T1000 (cell line): ENCODE measurements at places on chromosomes 2 and 18.

GRCh38 chr2:40432921-40433483 is 18.9 kb downstream of the SLC8A1 start:
- no peak for DNase-seq

GRCh38 chr2:77479895-77480294 is 42.3 kb downstream of the LRRTM4 start:
- peak; percentile 9 for DNase-seq

- DNase-seq, result no peak
These were observed 2.9 kb upstream of the IGFBP5 start for GRCh38 chr2:216698293-216698692.

DNA sequence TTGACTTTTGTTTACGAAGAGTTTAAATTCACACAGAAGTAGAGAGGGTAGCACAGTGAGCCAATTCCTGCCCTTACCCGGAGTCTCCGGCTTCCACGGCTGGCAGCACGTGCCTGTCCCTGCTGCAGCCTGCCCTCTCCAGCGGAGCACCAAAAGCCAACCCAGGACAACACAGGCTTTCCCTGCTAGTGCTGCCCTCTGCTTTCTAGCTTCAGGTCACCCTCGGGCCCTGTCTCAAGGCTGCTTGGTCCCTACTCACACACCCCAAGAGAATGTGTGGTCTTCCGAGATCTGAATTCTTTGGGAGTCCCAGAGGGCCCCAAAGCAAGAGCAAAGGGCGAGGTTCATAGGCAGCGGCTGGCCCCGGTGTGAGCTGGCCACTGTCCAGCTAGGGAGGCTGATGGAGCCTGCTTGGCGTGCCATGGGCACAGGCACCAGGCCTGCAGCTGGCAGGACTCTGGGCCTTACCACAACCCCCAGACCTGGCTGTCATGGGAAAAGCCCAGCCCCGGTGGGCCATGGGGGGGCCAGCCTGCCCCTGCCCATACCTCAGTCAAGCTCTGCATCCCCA is 7.0 kb upstream of the HS6ST1 start:
- DNase-seq, result no peak

- no peak for DNase-seq
These were observed 1.1 kb upstream of the CIDEA start for GRCh38 chr18:12253027-12253426.

DNA sequence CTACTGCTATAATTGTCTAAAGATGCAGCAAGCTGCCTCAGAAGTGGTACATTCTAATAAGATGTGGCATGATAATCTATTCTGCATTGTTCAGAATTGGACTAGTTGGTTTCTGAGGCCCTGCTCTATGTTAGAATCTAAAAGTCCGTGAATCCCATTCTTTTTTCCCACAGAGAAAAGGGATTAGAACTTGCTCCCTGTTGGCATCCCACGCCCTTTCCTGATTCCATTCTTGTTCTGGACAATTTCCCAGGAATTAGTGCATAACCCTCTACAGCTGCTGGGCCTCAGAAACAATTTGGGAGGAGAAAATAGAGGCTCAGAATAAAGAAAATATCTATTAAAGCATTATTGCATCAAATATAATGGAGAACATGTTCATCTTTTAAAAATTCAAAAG is 282.7 kb downstream of the NRXN1 start:
- no peak for DNase-seq

DNA sequence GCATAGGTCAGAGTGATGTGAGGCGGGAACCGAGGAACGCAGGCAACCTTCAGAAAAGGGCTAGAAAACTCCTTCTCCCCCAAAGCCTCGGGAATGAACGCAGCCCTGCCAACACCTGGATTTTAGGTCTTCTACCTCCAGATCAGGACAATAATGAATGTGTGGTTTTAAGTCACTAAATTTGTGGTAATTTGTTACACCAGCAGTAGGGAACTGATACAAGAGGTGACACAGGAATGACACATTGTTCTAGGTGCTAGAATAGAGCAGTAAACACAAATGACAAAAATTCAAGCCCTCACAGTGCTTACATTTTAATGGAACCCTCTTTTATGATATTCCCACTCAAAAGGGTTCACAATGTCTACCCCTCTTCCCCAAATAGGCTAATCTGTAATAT is 39.2 kb upstream of the EML4 start:
- DNase-seq, result no peak

GRCh38 chr2:166573391-166573790 is 79.3 kb upstream of the SCN7A start:
- no peak for DNase-seq

GRCh38 chr2:156864325-156864724 is 393.2 kb upstream of the GALNT5 start:
- no peak for DNase-seq

- DNase-seq, result no peak
These were observed 40.1 kb downstream of the SCN3A start for GRCh38 chr2:165163761-165164160.

DNA sequence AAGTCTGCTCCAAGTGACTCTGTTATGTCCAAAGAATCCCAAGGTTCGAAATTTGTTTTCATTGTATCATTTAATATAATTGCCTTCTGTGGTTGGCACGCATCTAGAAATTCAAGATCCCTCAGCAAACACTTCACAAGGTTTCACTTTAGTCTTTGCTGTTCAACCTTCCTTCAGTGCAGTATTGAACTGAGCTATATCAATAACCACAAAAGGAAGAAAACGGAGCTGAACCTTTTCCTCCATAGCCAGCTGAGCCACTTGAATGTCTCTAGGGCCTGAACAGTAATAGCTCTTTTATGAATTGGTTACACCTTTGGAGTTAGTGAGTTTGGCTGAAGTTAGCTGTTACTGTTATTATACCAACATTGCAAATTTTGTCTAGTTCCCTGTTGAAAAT is 357.7 kb upstream of the HNRNPA3 start:
- no peak for DNase-seq

DNA sequence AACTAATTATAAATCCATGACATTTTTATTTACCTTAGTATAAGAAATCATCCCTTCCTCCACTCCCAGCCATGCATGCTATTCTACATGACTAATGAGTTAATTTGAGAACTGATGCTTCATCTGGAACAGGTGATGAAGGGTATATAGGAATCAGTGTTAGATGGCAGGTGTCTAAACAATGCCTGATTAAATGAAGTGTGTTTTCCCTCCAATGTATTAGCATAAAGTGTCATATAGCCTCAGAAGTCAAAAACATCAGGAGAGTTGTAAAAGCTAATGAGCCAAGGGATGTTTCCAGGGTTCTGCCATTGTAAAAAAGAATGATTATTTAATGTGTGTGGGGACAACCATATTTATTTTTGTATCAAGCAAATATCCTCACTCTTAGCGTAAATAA is 913.8 kb downstream of the DCC start:
- no peak for DNase-seq

DNA sequence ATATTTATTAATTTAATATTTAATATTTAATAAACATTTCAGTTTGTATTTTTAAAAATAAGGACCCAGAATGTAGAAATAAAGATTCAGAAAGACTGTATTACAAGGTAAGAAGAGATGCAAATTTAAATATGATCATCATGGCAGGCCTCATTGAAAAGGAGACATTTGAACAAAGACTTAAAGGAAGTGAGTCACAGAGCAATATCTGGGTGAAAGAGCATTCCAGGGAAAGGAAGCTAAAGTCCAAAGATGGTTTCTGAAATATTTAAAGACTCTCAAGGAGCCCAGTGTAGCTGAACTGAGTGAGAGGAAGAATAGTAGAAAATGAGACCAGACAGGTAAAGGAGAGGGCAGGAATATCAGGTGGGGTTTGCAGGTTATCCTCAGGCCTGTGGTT is 5.9 kb downstream of the SCYGR4 start:
- no peak for DNase-seq

DNA sequence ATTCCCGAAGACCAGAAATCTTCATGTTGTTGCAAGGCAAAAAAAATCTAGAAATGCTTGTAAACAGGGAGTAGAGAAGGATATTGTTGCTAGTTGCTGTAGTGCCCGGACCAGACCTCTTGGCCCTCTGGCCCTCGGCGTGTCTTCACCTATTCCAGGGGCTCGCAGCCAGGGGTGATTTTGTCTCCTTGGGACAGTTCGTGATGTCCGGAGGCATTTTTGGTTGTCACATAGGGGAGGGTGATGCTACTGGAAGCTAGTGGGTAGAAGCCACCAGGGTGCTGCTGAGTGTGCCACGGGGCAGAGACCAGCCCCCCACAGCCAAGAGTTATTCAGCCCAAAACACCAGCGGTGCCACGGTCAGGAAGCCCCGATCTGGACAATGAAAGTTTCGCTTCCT is 230.7 kb downstream of the GBX2 start:
- DNase-seq, result no peak
